ENCODE measurements at places on chromosomes 1 and 21.

GRCh38 chr1:235737751-235738150 is 88.2 kb upstream of the GNG4 start:
- DNase-seq: no peak

- DNase-seq: no peak
Observed at GRCh38 chr1:58966917-58967740, 183.3 kb upstream of the JUN start.

GRCh38 chr1:184060316-184060715 is 8.8 kb downstream of the TSEN15 start:
- DNase-seq: no peak

DNA sequence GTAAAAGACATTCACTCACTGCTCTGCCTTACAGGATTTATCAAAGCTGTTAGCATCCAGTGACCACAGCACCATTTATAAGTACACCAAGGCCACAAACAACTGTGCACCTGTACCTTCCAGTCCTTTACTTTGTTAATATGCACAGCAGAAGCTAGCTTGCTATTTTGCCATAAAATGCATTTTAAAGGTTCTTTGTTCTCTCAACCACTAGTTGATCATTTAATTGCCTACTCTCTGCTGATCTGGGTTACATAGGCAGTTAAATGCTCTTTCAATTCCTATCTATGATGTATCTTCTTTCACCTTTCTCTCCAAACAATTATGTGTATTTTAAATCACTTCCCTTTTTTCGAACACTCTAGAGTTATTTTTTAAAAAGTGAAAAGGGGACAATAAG is 126.4 kb downstream of the SIPA1L2 start:
- DNase-seq: no peak

GRCh38 chr1:63051356-63051755 is 267.4 kb downstream of the ATG4C start:
- no peak for DNase-seq

GRCh38 chr1:107464827-107465226 is 324.0 kb downstream of the NTNG1 start:
- no peak for DNase-seq

- DNase-seq: peak; percentile 66
Observed at GRCh38 chr1:167819849-167820683, 93.9 kb downstream of the ADCY10 start.

DNA sequence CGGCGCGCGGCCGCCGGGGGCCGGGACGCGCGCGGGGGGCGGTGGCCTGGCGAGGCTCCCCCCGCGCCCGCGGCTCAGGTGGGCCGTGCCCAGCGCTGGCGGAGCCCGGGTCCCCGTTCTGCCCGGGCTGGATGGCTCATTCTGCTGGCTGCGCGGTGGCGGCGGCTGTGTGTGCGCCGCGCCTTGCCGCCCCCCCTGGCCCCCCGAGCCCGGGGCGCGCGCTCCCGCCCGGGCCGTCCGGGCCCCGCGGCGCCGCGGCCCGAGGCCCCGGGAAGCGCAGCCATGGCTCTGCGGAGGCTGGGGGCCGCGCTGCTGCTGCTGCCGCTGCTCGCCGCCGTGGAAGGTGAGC is at the start of gene EPHB2:
Gene EPHB2, plus strand, starts transcription at position 139 of the 349 bp plus-strand sequence. Its CDS starts 144 bp downstream, at position 283.
- peak; percentile 73 for DNase-seq

DNA sequence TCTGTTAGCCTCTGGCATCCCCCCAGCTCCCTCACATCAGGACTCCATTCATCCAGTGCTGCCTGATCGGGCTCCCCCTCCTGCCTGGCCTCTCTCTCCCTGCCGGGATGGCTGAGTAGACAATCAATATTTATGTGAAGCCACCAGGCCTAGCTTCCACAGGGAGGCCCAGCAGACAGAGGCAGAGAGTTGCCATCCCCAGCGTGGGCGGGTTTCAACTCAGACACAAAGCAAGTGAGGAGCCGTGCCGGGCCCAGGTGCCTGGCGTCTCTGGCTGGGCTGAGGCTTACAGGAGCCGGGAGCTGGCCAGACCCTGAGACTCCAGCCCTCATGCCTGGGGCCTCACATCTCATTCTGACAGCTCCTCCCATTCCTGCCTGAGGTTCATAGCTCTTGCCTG is 34.5 kb upstream of the ATP2B4 start:
- DNase-seq: no peak

GRCh38 chr1:203870245-203870644 is 8.8 kb downstream of the SNRPE start:
- no peak for DNase-seq

DNA sequence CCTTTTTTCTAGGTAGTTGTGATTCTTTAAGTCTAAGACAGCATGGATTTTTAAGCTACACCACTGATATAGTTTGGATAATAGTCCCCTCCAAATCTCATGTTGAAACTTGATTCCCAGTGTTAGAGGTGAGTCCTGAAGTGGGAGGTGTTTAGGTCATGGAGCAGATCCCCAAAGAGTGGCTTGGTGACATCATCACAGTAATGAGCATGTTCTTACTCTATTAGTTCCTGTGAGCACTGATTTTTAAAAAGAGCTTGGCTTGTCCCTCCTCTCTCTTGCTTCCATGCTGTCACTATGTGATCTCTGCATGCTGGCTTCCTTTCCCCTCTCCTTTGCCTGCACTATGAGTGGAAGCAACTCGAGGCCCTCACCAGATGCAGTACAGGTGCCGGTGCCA is 115.5 kb downstream of the LEPR start:
- DNase-seq: no peak

GRCh38 chr1:170273291-170274130 is 127.8 kb downstream of the NTMT2 start:
- no peak for DNase-seq

GRCh38 chr1:94334764-94335163 is 83.4 kb upstream of the ABCD3 start:
- DNase-seq: no peak

GRCh38 chr1:182107209-182107608 is 45.7 kb upstream of the ZNF648 start:
- no peak for DNase-seq

GRCh38 chr21:16194788-16195537 is 465.2 kb downstream of the USP25 start:
- no peak for DNase-seq

GRCh38 chr1:19397217-19397945 is 85.3 kb downstream of the SLC66A1 start:
- no peak for DNase-seq

- no peak for DNase-seq
Observed at GRCh38 chr1:70195342-70195741, 10.0 kb downstream of the LRRC40 start.

DNA sequence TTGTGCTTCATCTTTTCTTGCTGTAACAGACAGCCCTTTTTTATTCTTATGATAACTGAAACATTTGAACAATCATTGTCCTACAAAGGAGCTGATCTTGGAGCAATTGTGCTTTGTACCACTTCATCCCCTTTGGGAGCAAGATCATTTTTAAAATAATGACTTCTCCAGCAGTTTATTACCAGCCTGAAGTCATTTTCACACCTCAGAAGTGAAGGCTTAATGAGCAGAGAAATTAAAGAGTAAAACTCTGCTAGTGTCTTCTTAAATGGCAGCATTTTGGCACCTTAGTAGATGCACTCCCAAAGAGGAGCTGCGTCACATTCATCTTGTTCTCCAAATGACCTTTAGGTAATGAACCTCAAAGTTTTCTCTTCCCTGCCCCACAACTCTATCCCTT is 439.6 kb upstream of the CAMK1G start:
- no peak for DNase-seq

GRCh38 chr1:86155051-86155806 is 1.3 kb downstream of the COL24A1 start:
- DNase-seq: peak; percentile 48

- no peak for DNase-seq
Observed at GRCh38 chr1:224783006-224783651, 146.3 kb upstream of the DNAH14 start.

DNA sequence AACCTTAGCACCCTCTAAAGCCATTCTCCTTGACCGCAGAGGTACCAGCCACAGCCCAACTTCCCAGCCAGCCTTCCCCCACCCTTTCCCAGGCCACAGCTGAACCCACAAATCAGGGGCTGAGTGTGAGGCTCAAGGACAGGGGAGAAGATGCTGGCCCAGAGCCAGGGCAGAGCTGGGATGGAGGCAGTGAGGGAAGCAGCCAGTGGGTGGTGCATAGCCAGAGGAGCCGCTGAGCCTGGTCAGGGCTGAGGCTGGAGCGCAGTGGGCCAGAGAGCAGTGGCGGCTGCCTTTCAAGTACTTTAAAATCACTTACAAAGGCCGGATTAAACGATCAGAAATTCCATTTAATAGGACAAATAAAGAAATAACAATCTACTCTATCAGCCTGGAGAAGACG is 36.3 kb downstream of the DMAP1 start:
- no peak for DNase-seq

GRCh38 chr1:42179275-42179674 is 14.7 kb upstream of the GUCA2A start:
- DNase-seq: no peak

DNA sequence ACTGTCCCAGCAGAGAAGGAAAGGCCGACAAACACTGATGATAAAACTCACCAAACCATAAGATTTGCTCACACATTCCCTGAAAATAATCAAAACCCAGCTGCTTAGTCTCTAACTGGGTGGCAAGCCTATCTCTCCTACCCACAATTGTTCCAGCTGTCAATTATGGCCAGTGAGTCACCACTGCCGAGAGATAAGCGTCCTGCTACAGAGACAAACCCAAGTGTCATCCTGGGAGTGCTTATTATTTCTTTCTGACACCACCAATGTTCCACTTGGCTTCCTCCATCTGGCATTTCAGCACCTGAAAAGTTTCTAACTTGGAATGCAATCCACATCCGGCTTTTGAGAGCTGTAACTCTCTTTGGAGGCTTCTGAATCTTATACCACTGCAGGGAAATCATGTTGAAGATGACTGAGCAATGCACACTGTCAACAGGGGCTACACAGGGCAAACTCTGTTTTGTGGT is 51.5 kb upstream of the VAV3 start:
- no peak for DNase-seq

GRCh38 chr1:236774926-236775325 is 20.2 kb upstream of the MTR start:
- no peak for DNase-seq

- no peak for DNase-seq
Observed at GRCh38 chr1:38558055-38558454, 301.5 kb downstream of the RRAGC start.

- no peak for DNase-seq
Observed at GRCh38 chr1:39328586-39329121, 124.2 kb downstream of the MACF1 start.

DNA sequence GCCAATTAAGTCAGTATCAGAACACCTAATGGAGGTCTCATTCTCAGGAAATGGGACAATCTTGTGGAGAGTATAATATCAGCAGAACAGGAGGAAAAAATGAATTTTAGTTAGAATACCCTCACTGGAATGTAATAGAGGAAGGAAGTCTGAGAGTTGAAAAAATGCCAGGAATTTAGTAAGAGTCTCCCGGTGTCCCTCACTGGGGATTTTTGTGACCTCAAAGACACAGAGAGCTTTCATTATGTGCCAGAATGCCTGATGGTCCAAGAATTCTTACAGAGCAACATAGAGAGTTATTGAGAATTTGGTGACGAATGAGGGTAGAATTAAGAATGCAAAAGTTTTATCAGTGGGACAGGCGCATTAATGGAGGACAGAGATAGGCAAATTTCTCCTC is 443.5 kb upstream of the B3GALT2 start:
- DNase-seq: no peak

DNA sequence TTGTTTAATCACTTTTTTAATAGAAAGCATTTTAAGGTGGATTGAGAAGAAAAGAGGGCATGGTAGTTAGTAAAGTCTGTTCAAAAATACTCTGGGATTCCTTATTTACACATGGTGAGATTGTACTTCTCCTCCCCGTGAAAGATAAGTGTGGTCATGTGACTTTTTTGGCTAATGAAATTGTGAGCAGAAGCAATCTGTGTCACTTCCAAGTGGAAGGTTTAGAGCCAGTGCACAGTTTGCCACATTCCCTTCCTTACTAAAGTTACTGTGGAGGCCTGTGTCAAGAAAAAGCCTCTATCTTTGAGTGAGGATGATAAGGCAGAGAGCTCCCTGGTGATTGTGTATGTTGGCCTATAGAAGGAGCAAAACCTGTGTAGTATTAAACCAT is 471.3 kb downstream of the OMA1 start:
- DNase-seq: no peak

DNA sequence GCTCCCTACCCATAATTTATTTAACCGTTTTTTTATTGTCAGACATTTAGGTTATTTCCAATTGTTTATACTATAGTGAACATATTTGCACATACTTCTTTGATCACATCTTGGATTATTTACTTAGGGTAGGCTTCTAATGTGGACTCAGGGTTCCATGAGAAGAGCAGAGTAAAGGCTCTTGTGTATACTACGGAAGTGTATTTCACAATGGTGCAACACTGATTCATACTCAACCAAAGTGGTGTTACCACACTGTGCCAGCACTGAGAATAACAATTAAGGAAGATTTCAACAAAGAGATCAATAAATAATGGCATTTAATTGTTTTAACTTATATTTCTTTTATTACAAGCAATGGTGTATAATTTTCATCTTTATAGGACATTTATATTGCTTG is 251.2 kb downstream of the ZNF326 start:
- DNase-seq: no peak

GRCh38 chr1:65208563-65208973 is 60.6 kb downstream of the AK4 start:
- DNase-seq: no peak

Data from Peyer's patch (tissue), 4 donors.